ENCODE measurements at places on chromosomes 4 and X.

GRCh38 chr4:122863639-122864038, 37.0 kb downstream of the FGF2 start:
- no peak for DNase-seq

DNA sequence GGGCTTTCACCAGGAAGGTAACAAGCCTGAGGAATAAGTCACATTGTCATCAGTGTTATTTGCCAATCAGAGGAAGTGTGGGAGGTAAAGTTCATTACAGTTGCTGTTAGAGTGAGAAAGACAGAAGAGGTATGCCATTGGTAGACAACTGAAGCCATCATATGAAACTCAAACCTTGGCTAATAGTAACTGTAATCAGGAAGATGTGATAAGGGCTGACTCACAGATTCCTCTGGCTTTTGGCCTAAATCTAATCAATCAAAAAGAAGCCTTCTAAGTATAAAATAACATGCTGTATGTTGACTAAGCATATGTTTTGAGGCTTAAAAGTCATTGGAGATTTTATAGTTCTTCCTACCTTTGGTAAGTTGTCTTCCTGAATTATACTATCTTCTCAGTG, 242.8 kb downstream of the PCDH7 start:
- no peak for DNase-seq

- no peak for DNase-seq
Measured at GRCh38 chr4:24809815-24810405, 14.5 kb downstream of the SOD3 start.

- DNase-seq: no peak
Measured at GRCh38 chr4:15007201-15007600, 4.9 kb downstream of the CPEB2 start.

DNA sequence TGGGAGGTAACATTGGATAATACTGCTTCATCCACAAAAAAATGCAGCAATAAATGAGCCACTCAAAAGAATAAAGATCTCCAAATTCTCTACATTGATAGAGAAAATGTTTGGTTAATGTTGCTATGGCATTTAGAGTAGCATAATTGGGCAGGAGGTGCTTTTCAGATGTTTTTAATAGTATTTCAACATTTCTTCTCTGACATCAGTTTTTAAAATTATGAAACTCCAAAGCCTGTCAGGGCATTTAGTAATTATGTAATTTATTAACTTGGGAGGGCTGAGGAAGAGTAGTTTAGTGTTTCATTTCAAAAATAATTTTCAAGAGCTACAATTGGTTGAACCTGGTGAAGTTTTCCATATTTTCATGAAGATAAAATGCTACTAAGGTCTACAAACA, 211.3 kb upstream of the INTU start:
- DNase-seq: no peak

- no peak for DNase-seq
Measured at GRCh38 chr4:138458751-138459150, 216.6 kb upstream of the SLC7A11 start.

GRCh38 chr4:38832624-38833528, 23.7 kb downstream of the TLR6 start:
- no peak for DNase-seq

GRCh38 chr4:75126058-75126457, 193.1 kb downstream of the PARM1 start:
- no peak for DNase-seq

DNA sequence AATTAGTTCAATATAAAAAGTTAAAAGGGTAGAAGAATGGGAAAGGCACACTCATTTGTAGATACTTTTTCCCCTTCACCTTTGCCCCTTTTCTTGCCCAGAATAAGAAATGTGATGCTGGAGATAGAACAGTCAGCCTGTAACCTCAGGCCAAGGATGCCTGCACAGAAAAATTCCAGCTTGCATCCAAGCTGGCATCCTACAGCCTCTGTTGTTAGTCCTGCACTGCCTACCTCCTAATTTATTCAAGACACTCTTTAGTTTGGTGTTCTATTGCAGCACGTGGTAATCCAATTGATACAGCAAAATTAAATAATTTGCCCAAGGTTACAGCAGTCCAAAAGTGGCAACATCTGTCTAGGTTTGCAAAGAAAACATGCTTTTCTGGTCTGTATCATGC, 9.7 kb upstream of the USO1 start:
- no peak for DNase-seq

- DNase-seq: no peak
Measured at GRCh38 chrX:30957753-30958152, 68.7 kb upstream of the TAB3 start.

- no peak for DNase-seq
Measured at GRCh38 chr4:150181536-150181935, 103.3 kb downstream of the DCLK2 start.

DNA sequence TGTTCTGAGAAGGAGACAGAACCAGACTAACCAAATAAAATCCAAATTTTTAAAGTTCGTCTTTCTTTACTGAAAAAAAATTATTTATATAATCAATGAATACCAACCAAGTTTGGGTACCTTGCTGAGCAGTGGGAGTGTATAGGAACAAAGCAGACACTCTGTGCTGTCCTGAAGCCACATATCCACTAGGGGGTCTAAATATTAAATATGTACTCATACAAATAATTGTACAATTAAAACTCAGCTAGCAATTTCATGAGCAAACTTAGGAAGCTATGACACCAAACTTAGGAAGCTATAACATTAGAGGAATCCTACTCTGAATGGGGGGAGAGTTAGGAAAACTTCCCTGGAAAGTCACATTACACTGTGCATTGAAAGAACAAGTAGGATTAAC, 582.0 kb upstream of the EPHA5 start:
- no peak for DNase-seq

DNA sequence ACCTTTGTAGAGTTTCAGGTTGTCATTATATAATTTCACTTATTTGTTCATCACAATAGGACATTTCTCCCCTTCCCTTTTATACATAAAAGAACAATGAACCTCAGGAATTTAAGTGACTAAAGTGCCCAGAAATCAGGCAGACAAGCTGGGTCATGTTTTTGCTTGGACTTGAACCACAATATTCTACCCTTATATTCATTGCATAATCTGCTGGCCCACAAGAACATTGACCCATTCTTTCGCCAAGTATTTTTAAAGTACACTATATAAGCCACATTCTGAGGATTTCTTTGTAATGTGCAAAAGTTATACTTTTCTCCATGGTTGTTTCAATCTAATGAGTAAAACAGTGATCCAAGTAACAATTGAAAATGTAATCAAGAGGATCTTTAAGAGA, 637.5 kb upstream of the SLIT2 start:
- no peak for DNase-seq

GRCh38 chr4:107913283-107913899, 18.0 kb upstream of the CYP2U1 start:
- peak; percentile 57 for DNase-seq

DNA sequence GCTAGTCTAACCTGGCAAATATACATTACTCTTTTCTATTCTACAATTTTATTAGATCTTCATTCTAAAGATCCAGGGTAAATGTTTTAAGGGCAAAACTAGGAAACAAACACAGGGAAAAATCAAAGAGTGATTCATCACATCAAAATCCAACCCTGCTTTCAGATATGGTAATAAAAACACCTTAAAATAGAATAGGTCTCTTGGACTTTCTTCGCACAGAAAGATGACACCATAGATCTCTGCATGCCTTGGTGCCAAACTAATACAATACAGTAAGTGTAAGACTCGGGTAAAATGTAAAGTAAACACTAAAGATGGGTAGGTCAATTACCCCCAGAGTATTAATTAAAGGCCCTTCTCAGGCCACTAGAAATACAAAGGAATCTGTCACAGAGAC, 34.2 kb downstream of the LDB2 start:
- no peak for DNase-seq

GRCh38 chr4:11597506-11597905, 168.8 kb upstream of the HS3ST1 start:
- no peak for DNase-seq

DNA sequence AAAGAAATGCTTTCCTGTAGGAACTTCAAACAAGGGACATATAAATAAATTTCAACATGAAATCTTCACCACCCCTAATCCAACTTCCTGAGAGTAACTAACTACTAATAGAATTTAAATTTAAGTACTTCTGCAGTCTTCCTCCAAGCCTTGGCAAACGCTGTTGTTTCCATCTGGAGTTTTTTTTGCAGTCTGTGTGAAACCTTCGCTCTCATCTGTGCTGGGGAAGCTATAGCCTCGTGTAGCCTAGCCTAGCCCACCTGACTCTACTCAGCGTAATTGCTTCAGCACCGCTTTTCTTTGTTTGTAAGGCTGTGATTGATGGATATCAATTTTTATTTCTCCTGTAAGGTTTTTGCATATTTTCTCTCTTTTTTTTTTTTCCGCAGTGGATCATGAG, 30.9 kb downstream of the STOX2 start:
- DNase-seq: no peak

GRCh38 chrX:119398587-119398973, 556 bp upstream of the SLC25A43 start:
- DNase-seq: no peak

DNA sequence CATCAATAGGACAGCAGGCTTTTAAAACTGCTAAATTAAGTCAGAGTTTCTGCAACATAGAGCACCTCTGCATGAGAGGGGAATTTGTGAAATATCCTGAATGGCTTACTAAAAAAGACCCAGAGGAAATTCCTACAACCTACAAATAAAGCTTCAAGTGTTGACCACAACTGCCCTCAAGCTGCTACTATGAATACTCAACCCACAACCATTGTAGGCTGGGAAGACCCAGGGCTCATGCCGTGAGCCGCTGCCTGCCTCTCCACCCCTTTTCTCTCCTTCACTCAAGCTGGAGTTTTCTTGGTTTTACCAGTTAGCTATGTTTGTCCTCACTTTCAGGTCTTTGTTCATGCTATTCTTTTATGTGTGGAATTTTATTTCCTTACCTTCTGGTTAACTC, 151.6 kb downstream of the EMCN start:
- no peak for DNase-seq

GRCh38 chr4:61254406-61254805, 54.3 kb downstream of the ADGRL3 start:
- no peak for DNase-seq

GRCh38 chr4:123709336-123709735, 312.7 kb downstream of the SPRY1 start:
- no peak for DNase-seq

DNA sequence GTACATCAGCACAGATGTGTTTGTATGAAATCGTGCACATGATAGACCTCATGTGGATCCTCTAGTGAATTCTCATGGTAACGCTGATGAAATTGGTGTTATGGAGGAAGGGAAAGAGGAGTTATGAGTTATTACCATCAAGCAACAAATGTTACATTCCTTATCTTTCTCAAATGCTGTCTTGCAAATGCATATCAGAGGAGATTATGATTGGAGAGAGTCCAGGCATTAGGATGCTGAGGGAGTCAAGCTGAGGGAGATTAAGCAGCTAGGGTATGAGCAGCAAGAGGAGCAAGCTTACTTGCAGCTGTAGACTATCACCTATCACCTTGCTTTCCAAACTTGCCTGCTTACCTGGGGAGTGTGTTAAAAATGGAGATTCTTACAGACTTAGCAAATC, 36.8 kb upstream of the SFRP2 start:
- no peak for DNase-seq

GRCh38 chr4:109395694-109396093, 37.9 kb upstream of the SEC24B start:
- DNase-seq: no peak

GRCh38 chr4:8306511-8307021, 37.0 kb downstream of the HTRA3 start:
- DNase-seq: no peak

- no peak for DNase-seq
Measured at GRCh38 chrX:118350221-118350620, 4.3 kb downstream of the WDR44 start.

DNA sequence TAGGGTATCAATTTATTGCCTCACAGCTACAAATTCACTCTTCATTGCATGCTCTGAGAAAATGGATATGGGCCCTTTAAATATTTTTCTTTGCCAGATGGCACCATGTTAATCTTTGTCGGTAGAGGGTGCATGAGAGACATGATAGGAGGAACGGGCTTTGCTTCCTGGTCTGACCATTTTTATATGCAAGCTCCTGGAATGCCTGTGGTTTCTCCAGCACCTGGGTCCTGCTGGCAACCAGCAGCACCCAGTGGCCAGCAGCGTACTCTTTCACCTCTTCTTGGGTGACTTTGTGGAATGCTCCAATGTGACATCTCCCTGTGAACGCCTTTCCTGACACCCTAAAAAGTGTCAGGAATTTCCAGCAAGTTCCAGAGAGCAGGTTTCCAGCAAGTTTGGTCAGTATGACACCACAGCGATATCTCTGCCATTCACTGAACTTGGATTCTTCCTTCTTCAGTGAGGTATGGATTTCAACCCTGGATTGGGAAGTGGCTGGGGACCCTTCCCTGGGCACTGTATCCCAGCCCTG, 140.3 kb upstream of the PGRMC2 start:
- DNase-seq: peak; percentile 81

- no peak for DNase-seq
Measured at GRCh38 chr4:48509543-48509942, 19.5 kb downstream of the ZAR1 start.

DNA sequence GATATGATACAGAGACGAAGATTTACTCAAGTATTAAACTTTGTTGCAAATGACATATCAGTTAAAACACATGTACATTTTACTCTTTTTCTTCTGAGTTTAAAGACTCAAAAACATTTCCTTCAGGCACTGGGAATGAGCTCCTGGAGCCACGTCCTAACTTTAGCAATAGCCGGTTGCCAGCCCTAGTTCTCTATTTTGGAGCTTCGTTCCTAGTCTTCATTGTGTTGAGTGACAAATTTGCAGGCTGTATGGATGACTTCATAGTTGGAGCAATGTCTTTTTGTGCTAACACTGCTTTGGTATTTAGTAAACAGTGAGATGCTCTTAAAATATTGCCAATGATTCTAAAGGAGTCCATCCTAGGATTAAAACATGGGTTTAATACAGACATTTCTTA, 190.9 kb downstream of the FAT4 start:
- DNase-seq: no peak

DNA sequence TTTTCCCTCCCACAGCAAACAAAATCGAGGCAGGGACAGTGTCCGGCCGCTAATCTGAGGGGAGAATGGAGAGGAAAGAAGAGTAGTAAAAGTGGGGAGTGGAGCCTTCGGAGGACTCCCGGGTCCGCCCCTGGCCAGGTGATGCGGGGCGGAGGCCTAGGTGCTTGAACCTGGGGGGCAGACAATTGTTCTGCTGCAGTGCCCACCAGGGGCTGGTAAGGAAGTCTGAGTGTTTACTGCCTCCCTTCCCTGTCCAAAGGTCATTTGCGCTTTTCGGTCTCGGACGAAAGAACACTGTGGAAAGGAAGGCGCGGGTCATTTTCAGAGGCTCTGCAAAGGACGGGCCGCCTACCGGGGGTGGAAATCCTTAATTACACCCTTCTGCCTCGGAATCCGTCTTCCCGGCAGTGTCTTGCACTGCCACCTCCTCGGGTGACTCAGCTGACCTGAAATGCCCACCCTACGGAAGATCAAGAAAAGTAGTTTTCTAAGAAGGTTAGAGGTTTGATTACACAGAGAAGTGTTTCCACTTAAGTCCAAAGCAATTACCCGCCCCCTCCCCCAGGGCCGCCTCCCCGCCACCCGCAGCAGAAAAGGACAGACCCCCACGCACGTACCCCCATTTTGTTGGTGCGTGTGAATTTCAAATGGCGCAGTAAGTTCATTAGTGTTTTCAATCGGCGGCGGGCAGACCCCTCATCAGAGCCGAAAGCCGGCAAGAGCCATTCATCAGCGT, 99.9 kb upstream of the TENM3 start:
- DNase-seq: no peak

GRCh38 chrX:149074398-149074797, 430.7 kb downstream of the IDS start:
- DNase-seq: no peak
